Fibroblast of the aortic adventitia (primary cell): ENCODE measurements at places on chromosomes 7 and 10.

DNA sequence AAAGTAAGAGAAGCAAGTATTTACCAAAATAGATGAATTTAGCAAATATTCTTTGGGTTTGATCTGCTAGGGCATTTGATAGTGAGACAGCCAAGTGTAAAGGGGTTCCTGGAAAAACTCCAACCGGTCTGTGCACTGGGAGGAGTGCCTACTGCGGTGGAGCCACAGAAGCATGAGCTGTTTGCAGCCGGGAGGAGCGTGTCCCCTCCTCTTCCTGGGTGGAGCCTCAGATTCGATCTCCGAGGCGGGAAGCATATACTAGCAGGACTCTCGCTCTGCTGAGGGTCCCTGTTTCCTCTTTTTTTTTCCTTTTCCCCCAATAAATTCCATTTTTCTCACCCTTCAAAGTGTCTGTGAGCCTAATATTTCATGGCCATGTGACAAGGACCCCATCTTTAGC lies 45.1 kb upstream of the MET start:
- no peak for DNase-seq

GRCh38 chr7:111864291-111864976 lies 302.1 kb upstream of the IMMP2L start:
- peak; percentile 30 for DNase-seq

DNA sequence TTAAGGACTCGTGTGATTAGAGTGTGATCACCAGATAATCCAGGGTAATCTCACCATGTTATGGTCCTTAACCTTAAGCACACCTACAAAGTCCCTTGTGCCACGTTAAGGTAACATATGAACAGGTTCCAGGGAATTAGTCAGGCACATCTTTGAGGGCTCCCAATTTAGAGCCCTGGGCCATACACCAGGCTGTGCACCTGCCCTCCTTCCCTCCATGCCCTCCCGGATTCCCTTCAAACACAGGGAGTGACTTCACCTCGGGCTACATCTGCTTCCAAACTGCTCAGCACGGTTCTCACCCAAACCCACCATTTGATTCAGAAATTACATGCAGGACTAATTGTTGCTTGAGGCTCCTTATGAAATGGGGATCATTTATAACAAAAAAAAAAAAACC lies 93.9 kb upstream of the HABP2 start:
- DNase-seq = no peak

DNA sequence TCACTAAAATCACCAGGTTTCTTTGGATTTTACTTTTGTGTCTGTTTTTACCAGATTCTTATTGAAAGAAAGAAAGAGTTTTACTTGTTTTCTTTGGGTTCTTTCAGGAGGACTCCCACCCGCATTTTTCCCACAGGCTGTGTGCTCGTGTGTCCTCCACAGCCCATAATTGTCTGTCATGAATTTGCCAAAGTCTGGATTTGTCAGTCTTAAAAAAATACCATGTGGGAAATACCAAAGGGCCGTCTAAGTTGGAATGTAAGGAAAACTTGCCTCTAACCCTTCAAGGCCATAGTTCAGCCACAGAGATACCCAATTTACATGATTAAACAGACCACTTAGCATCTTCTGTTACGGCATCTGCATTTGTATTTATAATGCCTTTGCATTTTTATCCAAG lies 41.3 kb upstream of the INHBA start:
- DNase-seq = no peak

GRCh38 chr7:69903410-69903809 lies 305.1 kb downstream of the AUTS2 start:
- DNase-seq = peak; percentile 8

DNA sequence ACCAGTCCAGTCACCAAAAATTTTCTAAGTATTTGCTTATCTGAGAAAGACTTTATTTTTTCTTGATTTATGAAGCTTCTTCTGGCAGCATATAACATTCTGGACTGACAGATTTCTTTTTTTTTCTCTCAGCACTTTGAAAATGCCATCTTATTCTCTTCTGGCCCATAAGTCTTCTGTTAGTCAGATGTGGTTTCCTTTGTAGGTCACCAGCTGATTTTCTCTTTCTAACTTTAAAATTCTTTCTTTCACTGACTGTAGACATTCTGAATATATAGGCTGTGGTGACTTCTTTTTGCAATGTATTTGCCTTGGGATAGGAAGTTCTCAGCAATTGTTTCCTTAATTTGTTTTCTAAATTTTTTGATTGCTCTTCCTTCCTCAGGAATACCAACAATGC lies 172.5 kb downstream of the CCDC7 start:
- DNase-seq = no peak

GRCh38 chr7:130804220-130804619 lies 70.2 kb upstream of the KLF14 start:
- no peak for DNase-seq

DNA sequence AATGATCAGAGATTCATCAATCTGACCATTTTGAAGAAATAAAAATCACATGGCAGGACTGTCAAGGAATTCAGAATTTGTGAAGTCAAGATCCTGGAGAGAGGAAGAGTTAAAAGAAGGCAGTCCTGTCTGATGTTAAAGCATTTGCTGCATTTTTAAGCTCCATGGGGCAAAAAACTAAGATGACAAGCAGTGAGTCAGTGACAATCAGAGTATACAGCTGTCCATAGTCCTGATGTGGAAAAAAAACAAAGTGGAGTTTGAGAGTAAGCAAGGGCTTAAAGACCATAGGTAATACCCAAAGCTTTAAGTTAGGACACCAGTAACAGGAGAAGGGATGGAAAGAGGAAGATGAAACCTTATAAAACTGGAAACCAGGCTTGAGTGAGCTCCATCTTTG lies 412.7 kb upstream of the ANKRD30A start:
- DNase-seq = no peak

GRCh38 chr7:71735961-71736556 lies 604.1 kb downstream of the GALNT17 start:
- DNase-seq = peak; percentile 57

DNA sequence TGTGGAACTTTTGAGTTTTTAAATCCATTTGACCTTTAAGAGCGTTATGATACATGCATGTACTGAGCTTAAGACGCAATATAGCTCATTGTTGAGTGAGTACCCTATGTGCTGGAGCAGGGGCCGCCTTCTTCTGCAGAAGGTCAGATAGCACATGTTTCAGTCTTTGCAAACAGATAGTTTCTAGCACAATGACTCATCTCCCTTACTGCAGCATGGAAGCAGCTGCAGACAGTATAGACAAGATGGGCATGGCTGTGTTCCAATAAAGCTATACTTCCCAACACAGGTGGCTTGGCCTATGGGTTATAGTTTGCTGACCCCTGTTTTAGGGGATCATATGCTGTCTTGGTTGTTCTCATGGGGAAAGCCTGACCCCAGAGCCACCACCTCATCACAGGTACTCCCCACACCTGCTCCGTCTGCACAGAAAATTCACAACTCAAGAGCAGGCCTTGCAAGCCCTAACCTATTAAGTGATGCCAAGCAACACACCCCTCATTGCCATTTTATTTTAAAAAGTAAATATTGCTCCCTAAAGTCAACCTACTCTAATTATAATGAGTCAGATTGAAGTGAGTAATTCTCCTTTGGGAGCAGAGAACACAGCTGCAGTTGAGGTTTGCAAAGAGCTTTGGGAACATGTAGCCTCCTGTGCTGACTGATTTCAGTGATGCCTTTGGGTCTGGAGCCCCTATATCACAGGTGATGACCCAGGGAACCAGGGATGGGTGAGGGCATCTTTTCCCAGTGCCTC lies 330.1 kb downstream of the PAXIP1 start:
- DNase-seq = no peak

DNA sequence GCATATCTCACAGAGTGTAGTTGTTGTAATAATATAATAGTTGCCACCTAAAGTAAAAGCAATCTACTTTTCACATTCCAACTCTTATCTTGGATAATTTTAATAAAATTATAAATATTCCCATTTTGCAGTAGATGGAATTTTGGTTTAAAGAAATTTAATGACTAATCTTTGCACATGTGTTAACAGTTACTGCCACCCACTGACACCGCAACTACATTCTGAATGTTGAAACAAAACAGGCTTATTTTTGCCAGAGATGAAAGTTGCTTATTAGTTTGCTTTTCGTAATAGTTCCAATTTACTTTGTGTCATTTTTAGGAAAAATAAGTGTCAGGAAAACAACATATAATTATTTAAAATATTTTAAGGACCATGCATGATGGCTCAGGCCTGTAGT lies 557.5 kb upstream of the PCDH15 start:
- no peak for DNase-seq

DNA sequence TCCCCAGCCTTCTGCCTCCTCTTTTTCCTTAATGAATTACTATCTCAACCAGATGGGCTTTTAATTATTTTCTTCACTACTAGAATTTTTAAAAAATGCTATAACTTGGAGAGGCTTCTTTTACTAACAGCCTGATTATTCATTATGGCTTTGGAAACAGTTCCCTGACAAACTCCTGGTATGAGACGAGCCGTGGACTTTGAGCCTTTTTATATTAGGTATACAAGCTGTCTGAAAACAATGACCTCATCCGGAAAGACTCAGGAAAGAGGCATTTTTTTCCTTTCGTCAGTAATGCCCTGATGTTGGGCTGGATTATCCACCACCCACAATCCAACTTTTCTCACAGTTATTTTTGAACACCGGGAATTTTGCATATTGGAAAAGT lies 26.7 kb upstream of the ABLIM1 start:
- peak; percentile 72 for DNase-seq
